Activated CD4-positive, alpha-beta T cell treated with anti-CD3 and anti-CD28 coated beads, Interleukin-2, amount 50 U/mL, for 1 hour (primary cell): ENCODE measurements at places on chromosomes 12 and 14.

GRCh38 chr12:100365411-100365810 lies 8.5 kb downstream of the SLC17A8 start:
- DNase-seq, result no peak

GRCh38 chr12:2227360-2227759 lies 174.6 kb downstream of the CACNA1C start:
- DNase-seq, result no peak

DNA sequence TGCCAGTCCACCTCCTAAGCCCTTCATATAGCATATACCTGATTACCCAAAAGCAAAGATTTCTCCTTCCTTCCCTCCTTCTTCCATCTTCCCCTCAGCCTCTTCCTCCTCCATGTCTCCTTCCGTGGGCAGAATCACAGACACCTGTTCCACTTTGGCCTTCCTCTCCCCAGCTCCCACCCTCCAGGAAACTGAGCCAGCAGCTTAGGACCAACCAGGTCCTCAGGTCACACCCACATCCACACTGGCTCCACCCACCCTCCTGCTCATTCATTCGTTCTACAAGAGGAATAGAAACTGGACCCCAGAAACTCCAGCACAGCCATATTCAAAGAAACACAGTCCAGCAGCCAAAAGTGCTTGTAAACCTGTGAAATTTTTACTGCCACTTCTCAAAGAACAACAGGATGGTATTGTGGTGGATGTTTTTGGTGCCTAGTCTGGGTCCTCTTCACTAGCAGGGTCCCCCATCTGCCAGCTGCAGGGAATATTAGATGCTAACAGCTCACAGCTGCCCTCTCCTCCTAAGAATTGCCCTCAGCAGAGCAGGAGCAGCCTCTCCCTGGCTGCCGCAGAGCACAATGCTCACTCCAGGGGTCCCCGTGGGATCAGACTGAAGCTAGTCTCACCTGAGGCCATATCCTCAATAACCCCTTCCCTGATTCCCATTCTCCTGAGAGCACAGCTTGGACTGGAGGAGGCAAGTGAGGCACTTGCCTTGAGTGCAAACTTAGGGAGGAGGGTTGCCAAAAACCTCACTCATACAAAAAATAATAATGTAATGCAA lies 18.4 kb downstream of the CMKLR1 start:
- DNase-seq, result no peak

DNA sequence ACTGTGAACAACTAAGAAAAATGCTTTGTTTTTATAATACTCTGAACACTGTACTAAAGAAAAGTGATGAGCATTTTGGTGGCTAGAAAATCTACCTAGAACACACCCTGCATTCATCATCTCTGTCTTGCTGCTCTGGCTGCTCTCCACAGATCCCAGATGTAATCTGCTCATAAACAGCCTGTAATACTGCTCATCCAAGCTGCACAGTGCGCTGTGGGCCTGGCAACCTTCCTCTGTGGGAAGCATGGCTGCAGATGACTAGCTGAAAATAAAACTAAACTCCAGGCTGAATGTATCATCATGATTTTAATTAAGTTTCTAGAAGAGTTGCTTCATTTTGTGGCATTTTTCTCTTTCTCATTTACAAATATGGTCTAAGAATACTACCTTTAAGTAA lies 200.7 kb downstream of the SLC2A13 start:
- no peak for DNase-seq

GRCh38 chr12:93376436-93377251 lies 1.1 kb upstream of the NUDT4 start:
- DNase-seq, result no peak

DNA sequence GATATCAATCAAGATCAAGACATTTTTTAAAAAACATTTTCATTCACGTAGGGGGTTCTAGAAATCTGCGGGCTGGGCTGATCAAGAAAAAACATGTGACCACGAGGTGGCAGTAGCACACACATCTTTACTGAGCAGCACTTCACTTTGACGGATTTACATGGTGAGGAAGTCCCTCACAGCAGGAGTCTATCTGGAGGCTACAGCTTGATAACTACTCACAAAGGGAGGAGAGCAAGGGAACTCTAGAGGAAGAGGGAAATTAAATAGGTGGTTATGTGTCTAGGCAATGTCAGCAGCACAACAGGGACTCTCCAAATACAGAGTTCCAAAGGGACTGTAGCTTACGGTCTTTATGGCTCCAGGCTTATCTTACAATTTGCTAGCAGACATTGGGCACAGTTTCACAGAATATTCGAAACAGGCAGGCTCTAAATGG lies 248.1 kb downstream of the DPY19L2 start:
- DNase-seq, result peak; percentile 14

DNA sequence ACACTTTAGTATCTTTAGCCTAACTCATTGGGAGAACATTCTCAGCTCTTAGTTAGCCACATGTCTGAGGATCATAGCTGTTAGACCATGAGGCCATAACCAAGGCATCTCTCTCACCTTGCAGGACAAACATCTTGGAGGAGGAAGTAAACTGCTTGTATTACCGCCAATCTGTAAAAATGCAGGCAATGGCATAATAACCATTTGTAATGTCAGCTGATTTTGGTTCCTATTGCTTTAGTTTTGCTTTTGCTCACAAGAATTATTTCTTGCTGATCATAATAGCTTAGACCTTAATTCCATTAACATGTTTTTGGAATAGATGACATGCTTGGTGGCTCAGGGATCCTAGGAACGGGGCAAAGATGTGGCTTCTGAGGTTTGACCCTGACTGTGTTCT lies 16.4 kb upstream of the GSG1 start:
- no peak for DNase-seq

DNA sequence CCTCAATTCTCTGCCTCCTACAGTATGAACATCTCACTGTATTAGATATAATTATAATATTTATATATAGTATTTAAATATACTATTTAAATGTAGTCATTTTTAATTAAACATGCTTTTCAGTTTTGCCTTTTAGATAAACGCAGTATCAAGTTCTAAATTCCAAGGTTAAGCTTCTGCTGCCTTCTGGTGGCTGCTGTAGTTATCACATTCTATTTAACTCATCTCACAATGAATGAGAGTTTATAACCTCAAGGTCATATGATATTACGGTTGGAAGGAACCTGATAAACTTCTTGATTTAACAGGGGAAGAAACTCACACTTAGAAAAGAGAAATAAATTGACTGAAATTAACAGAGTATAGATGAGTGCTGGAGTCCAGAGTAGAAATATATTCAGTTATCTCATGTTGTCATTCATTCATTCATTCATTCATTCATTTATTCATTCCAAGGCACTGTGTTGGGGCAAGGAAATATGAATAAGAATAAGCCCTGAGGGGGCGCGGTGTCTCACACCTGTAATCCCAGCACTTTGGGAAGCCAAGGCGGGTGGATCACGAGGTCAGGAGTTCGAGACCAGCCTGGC lies 31.9 kb downstream of the GUCY2C start:
- peak; percentile 37 for DNase-seq

DNA sequence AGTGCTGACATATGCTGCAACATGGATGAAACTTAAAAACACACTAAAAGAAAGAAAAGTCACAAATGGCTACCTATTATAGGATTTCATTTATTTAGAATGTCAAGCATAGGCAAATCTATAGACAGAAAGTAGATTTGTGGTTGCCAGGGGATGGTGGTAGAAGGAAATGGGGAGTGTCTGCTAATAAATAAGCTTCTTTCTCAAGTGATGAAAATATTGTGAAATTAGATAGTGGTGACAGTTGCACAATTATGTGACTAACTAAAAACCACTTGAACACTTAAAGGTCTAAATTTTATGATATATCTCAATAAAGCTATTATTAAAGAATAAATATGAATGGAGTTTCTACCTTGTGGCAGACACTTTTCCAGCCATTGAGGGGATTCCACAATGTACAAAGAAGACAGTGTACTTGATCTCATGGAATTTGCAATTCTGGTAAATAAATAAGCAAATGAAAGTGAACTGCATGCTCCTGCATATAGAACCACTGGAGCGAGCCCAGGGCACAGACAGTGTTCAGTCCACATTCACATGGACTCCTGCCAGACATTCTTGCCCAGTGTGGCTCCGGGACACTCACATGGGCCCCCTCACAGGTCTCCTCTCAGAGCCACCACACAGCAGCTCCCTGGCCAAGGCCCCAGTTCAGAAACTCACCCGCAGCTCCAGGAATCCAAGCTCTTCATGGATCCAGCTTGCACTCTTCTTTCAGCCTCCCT lies 107.1 kb upstream of the ARID2 start:
- no peak for DNase-seq

DNA sequence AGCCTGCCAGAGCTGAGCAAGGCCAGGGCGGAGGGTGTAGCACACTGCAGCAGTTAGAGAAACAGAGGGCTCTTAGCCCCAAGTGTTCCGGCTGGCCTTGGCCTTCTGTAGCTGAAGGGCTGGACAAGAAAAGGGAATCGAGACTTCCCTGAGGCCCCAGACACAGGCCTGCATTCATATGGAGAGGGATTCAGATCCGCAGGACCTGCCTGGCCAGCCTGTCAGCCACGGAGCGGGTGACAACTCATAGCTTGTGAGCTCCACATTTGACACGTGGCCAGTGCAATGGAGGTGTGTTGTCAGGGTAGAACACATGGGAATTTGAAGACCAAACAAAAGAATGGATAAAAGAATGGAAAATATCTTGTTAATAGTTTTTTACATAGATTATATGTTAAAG lies 182.2 kb upstream of the GSC start:
- no peak for DNase-seq

DNA sequence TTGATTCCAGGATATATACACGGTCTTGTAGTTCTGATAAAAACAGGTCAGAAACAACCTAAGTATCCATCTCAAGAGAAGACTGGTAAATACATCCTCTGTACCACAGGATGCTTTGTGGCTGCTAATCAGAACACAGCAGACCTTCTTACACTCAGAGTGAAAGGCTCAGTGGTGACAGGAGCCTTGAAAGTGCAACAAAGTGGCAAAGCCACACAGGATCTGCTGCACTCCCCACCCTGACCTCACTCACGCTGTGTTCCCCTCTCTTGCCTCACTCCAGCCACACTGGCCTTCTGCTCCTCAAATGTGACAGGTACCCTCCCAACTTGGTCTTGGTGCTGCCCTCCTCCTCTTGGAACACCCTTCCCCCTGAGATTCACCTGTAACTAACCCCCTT lies 98.1 kb upstream of the GRIP1 start:
- no peak for DNase-seq

- DNase-seq, result no peak
Measured at GRCh38 chr14:52080158-52080800, 11.4 kb upstream of the NID2 start.

- DNase-seq, result no peak
Measured at GRCh38 chr12:22037947-22038346, 8.1 kb upstream of the CMAS start.

GRCh38 chr14:53355581-53356112 lies 202.5 kb upstream of the DDHD1 start:
- DNase-seq, result no peak

DNA sequence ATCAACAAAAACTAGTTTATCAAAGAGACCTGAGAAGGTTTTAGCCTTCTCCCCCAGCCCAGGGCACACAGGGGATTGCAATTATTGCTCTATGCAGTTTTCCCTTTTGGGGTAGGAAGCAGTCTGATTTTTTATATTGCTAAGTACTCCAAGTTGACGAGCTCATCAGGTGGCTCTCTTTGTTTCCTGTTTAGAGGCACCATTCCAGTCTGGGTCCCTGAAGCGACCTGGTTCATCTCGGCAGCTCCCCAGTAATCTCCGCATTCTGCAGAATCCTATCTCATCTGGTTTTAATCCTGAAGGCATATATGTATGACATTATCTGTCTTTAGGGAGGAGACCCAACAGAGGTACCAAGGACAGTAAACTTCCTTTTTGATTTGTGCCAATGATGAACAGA lies 56.3 kb downstream of the BHLHE41 start:
- DNase-seq, result no peak

- no peak for DNase-seq
Measured at GRCh38 chr14:92351750-92352149, 28.8 kb downstream of the SLC24A4 start.

DNA sequence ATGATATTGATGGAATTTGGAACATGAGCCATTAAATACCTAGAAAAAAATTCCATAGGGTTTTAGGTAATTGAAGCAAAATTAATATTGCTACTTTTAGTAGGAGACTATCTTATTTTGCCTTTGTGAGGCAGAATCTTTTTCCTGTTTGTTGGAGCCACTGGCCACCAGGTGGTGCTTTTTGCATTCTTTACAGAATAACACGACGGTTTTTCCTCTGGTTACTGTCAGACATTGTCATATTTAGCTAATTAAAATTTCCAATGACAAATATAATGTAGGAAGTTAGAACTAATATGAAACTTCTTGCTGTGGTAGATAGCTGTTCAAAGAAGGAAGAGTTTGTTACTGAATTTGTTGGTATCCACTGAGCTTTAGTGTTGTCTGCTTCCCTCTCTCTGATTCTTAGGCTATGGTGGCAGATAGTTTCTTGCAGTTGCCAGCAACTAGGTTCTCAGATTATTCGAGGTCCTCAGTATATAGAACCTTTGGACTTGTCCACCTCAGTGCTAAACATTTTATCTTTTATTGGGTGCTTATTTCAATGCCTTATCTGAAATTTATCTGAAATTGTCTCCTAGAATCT lies 25.7 kb downstream of the RAB21 start:
- peak; percentile 41 for DNase-seq

DNA sequence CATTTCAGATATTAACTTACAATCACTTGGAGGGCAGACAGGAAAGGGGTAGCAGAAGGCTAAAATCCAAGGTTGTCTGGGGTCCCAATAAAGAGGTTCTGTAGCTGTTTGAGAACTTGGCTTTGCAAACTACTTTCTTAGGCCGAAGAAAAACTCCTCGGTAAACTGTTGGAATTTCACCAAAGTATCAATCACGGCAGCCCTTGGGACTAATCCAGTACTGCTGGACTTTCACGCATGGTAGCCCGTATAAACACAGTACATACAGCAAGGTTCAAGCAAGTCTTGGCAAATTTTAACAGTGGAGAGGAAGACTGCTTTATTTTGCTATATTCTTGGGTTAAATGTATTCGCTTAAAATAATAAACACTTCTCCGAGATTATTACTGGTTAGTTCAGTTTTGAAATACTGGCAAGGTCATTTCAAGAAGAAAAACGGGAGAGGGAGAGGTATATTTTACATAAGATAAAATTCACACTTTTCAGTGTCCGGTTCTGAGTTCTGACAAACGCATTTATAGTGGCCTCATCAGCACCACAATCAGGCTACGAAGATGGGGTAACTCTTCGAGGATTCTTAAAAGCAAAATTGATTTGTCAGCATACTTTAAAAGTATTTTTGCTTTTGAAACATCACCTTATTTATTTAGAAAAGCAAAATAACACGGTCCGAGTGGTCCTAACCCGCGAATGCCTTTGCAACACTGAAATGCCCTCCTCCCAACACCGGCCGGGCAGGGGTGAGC lies 1.3 kb downstream of the SETD3 start:
- no peak for DNase-seq

DNA sequence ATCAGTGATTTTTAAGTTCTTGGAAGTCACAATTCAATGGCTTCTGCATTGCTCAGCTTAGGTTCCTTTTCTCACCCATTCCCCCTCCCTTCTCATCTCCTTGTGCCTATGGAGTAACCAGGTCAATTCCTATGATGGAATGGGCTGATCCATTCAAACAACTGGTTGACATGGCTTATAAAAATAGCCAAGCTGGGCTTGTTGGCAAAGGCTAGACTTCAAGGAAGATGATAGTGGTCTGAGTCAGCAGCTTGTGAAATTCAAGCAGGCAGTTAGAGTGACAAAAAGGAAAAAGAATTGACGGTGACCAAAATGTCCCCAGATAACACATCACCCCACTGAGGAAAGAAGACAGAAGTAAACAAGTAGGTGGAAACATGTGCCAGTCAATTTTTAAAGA lies 119.9 kb upstream of the PCED1B start:
- no peak for DNase-seq
